ENCODE measurements at places on chromosomes 2 and 18.

DNA sequence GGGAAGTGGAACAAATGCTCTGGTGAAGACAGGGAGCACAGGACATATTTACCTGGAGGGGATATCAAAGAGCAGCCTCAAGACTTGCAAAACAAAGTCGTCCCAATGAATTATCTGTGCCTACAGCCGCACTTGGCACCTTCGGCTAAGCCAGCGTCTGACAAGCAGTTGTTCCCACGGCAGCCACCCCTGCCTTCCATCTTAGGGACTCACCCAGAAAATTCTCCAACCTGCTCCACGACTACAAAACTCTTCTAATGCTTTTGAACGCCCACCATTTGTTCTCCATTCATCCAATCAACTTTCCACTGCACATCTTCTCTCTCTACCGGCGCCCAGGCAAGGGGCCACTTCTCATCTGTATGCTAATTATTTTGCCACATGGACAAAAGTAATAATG, 7.0 kb downstream of the MYT1L start:
- DNase-seq: no peak

GRCh38 chr2:11343650-11344341, 640 bp downstream of the ROCK2 start:
- DNase-seq: no peak

DNA sequence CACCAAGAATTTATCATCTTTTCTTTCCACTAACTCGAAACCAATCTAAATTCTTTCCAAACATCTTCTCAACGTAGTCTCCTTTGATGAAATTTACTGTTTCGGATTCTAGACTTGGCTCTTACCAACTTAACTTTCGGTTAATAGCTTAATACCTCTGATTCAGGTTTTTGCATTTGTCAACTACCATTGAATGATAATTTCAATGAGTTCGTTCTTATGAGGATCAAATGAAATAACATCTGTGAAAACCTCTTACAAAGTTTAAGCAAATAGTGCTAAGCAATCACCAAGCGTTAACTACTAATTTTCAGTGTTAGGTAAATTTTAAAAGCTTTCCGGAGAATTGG, 593 bp upstream of the NRBP1 start:
- DNase-seq: no peak

GRCh38 chr18:51686590-51686989, 489.1 kb upstream of the MEX3C start:
- no peak for DNase-seq

DNA sequence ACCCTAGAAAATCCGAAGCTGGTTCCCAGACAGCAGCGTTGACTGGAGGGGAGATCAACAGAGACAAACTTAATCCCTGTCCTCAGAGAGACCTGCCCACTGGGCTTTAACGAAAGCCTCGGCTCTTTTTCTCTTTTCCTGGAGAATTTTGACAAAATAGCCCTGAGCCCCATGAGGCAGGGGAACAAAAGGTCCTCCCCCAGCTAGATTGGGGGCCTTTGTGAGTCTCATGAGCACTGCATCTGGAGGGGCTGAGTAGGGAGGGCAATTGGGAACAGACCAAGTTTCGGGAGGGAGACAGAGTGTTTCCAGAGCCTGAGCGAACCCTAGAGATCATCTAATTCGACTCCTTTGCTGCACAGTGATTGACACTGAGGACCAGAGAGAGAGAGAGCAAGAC, 123.9 kb upstream of the HAAO start:
- DNase-seq: no peak

Data from Panc1 (cell line).